ENCODE measurements at places on chromosomes 3 and 15. TPM values are rescaled to one million over a fixed set of nuclear protein-coding genes. Genes with fewer than 3 reads are reported as not detected.

Gene CGNL1
- not detected for total RNA-seq

Gene TMEM108
- total RNA-seq: not detected

Gene MB21D2
- 1.3 TPM for total RNA-seq

Gene A4GNT
- total RNA-seq: not detected

Gene SH2D7
- total RNA-seq: not detected

Gene STRIT1
- total RNA-seq: not detected

Gene EFCAB12
- total RNA-seq: 0.67 TPM

Gene FETUB
- not detected for total RNA-seq

Gene SAMD7
- total RNA-seq: not detected

Gene FGF12
- total RNA-seq: not detected

Gene SCN11A
- 0.08 TPM for total RNA-seq

Gene CCDC80
- total RNA-seq: not detected

Gene TRIM42
- not detected for total RNA-seq

Gene MAGEL2
- total RNA-seq: not detected

Gene FMN1
- 0.13 TPM for total RNA-seq

Gene THAP10
- 0.27 TPM for total RNA-seq

Gene GRIP2
- not detected for total RNA-seq

Gene DVL3
- total RNA-seq: 37.9 TPM

Gene RASA2
- total RNA-seq: 39.2 TPM

Gene SLC51A
- not detected for total RNA-seq

Gene NUSAP1
- 126 TPM for total RNA-seq

Gene PRR23C
- total RNA-seq: not detected

Gene COL8A1
- not detected for total RNA-seq

Gene NR2E3
- total RNA-seq: not detected

Gene IL5RA
- total RNA-seq: 0.34 TPM

Gene GABRR3
- not detected for total RNA-seq

Gene ADCY5
- total RNA-seq: not detected

Gene CD200R1
- total RNA-seq: 2.2 TPM

Gene SPTBN5
- total RNA-seq: 0.23 TPM

Gene GXYLT2
- not detected for total RNA-seq

Gene BFSP2
- total RNA-seq: 0.61 TPM

Gene NEDD4
- 14.0 TPM for total RNA-seq

Gene DNASE1L3
- not detected for total RNA-seq

Gene GCNT3
- total RNA-seq: not detected

Gene GPR62
- total RNA-seq: not detected

Gene SNURF
- total RNA-seq: 16.2 TPM

Gene GOLGA6B
- not detected for total RNA-seq

Gene TGM4
- total RNA-seq: not detected

Gene CLDN16
- not detected for total RNA-seq

Gene C3orf49
- not detected for total RNA-seq

Gene ATP8B4
- total RNA-seq: 16.3 TPM

Gene SI
- not detected for total RNA-seq

Gene ISL2
- total RNA-seq: not detected

Gene SLC9A9
- 1.0 TPM for total RNA-seq
